ENCODE measurements at places on chromosomes 7 and 10.

DNA sequence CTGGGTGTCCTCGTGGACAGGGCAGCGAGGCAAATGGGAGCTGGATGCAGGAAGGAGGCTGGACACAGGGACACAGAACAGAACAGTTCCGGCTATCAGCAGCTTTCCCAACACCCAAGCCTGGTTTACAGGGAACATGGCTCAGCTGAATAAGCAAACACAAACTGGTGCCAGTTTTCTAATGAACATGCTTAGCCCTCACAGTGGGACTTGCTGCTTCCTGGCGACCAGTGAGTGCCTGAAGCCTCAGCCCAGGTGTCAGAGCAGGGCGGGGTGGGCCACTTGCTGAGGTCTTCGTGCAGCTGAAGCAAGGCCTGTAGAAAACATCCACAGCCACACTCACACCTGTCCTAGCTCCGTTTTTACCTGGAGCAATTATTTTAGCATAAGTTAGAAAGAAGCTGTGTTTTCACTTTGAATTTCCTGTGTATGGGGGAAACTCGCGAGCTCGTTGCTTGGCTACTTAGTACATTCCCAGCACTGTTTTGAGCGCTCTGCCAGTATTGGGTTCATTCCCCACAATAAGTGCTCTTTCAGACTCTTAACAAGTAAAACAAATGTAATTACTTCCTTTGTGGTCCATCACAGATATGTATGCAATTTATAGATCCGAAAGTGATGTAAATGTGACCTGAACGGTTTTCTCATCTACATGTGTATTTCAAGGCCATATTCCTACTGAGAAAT lies 261.2 kb upstream of the SHH start:
- DNase-seq = no peak

DNA sequence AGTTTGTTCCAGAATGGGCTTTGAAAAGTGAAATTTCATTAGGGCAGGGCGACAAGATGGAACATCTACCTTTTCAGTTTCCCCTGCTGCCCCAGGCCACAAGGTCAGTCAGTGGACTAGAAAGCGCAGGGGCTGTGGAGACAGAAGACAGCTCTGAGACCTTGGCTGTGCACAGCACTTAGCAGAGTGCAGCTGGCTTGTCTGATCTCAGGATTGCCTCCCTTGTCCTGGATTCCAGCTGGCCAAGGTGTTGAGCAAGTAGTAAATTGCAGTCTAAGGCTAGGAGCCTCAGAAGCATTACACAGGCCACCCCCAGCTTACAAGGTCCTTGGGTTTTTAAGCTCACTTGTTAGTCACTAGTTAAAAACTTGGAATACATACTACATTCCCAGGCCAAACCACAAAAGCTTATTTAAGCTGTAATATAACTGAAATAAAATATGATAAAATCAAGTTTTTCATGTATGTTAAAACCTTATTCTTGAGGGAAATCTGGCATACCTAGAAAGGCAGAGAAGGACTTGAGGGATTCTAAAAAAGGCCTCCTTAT lies 67.3 kb upstream of the NPY start:
- no peak for DNase-seq

- no peak for DNase-seq
Measured at GRCh38 chr7:19554581-19554980, 154.3 kb downstream of the POLR1F start.

- no peak for DNase-seq
Measured at GRCh38 chr10:63021225-63021624, 111.9 kb upstream of the NRBF2 start.

DNA sequence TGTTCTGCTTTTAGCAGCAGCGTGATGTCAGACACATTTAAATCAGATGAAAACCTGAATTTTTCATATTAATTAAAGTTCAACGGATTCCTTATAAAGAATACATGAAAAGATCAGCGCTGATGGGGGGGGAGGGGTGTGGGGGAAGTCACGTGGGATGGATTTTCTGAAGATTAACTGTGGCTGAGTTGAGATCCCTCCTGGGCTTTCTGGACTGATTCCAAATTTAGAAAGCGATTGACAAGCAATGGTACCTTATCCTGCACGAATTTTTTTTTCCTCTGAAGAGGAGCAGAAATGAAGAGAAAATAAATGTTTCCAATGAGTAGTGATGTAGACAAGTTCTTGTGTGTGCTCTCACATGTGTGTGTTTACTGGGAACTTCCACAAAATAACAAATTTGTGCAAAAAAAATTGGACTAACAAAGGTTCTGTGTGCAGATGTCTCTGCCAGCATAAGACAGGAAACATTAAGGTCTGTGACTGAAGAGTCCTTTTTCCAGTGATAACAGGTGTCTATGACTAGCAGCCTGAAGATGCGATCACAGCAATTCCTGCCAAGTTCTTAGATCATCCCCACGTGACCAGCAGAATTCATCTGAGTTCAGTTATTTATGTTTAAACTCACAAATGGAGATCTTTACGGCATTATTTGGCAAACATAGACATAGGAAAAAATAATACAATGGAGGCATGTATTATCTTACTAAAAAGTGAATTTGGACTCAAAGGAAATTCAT lies 585.2 kb upstream of the CELF2 start:
- DNase-seq = no peak

- DNase-seq = peak; percentile 42
Measured at GRCh38 chr10:73867126-73867807, 7.1 kb downstream of the CAMK2G start.

DNA sequence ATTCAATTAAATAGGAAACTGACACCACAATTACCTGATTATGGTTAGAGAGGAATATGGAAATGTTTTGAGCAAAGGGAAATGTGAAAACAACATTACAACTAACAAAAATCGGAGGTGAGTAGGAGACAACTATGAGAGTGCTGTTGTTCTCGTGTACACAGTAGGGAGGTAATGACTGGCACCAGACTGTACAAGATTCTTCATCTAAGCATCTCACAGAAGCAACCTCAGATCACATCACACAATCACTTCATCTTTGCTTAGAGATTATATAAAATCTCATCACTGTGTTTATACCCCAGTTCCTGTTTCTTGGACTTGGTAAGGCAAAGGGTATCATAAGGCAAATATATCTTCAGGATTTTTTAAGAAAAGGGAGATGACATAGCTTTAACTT lies 14.9 kb downstream of the ABLIM1 start:
- DNase-seq = no peak

- no peak for DNase-seq
Measured at GRCh38 chr7:22885797-22886261, 63.2 kb upstream of the TOMM7 start.

- no peak for DNase-seq
Measured at GRCh38 chr7:1995426-1995825, 237.3 kb downstream of the MAD1L1 start.

GRCh38 chr10:6174201-6174874 lies 28.4 kb upstream of the PFKFB3 start:
- no peak for DNase-seq

- DNase-seq = no peak
Measured at GRCh38 chr7:111393011-111393754, 169.1 kb downstream of the IMMP2L start.

- DNase-seq = no peak
Measured at GRCh38 chr10:26969145-26969926, 108.6 kb upstream of the ABI1 start.

GRCh38 chr7:151503902-151504714 lies 15.6 kb downstream of the RHEB start:
- no peak for DNase-seq

DNA sequence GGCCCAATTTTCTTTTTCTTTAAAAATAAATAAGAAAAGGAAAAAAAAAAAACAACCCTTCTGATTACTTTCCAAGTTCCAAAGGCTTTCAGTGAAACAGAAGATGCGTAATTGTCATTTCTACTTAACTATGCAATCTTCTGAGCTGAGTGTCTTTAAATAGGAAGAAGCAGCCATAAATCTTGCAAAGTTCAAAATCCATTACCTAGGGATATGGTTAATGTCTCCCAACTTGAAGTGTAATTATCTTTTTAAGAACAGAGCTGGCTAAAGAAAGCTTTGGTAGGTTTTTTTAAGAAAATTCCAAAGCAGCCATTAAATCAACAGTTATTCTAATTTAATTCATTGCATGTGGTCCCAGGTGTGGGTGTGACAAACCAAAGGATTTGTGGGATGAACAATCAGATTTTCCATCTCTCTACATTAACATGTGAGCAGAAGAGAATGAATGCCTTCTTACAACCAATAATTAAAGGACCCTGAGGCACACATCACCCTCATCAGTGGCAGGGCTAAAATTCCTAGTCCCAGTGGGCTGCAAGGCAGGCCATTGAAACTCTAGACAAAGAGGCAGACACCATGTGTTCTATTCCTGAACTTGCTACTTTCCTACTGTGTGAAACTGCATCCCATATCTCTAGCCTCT lies 419.2 kb downstream of the REEP3 start:
- DNase-seq = no peak

GRCh38 chr7:15831606-15832005 lies 145.1 kb upstream of the MEOX2 start:
- peak; percentile 85 for DNase-seq

GRCh38 chr10:80596391-80597257 lies 58.9 kb downstream of the SH2D4B start:
- DNase-seq = no peak

DNA sequence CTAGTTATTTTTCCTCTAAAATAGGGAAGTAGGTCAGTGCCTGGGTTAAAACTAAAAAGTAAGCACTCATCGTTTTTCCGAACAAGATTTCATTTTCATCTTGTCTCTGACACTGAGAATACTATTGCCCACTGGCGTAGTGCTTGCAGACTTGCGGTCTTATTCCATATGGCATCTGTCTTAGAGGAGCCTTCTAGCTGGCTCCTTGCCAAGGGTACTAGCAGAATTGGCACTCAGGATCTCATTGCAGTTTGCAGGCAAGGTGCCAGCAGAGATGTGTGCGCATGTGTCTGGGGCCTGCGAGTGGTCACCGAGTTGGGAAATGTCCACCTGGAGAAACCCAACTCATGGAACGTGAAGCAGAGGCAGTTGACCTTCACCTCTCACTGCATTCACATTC lies 143.4 kb downstream of the CELF2 start:
- peak; percentile 74 for DNase-seq

DNA sequence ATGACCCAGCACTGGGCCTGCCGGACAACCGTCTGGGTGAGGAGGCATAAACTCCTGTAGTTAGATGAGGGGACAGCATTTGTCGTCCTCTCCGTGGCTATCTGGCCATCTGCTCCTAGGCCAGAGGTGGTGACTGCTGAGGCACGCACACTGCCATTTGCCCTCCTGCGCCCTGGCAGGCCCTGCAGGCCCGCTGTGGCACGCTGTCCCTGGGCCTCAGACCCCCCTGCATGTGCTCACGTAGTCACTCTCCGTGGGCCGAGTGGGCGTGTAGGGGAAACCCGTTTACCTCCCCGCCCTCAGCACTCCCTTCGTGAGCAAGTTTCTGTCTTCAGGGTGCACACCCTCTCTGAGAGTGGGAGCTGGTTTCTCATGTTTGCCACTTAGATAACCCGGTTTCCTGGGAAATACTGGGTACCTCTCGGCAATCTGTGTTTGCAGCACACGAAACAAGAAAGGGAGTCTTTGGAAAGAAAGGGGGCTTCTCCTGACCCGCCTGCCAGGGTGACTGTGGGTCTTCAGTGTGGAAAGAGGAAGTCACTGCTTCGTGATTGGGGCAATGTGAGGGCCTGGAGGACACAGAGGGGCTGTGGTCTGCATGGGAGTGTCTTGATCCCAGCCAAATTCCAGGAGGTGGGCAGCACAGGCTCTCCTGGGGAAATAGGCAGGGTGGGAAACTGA lies 10.8 kb downstream of the ADAMTS14 start:
- no peak for DNase-seq

GRCh38 chr7:130736298-130736900 lies 2.4 kb upstream of the KLF14 start:
- DNase-seq = no peak

- peak; percentile 21 for DNase-seq
Measured at GRCh38 chr10:128606055-128606454, 479.8 kb upstream of the MKI67 start.

DNA sequence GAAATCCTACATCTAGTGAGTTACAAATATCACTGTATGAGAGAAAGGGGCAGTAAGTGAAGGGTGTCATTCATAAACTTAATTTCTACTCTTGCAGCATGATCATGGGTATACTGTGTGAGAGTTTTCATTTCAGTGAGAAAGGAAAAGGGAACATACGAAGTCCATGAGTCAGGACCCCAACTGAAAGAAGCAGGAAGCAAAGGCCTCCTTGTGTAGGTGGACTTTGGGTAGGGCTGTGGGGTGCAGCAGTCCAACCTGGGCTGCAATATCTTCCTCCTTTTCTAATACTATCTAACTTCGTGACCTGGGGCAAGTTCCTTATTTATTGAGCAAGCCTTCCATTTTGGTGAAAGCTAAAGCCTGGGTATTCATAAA lies 248.2 kb upstream of the TCF7L2 start:
- DNase-seq = no peak

DNA sequence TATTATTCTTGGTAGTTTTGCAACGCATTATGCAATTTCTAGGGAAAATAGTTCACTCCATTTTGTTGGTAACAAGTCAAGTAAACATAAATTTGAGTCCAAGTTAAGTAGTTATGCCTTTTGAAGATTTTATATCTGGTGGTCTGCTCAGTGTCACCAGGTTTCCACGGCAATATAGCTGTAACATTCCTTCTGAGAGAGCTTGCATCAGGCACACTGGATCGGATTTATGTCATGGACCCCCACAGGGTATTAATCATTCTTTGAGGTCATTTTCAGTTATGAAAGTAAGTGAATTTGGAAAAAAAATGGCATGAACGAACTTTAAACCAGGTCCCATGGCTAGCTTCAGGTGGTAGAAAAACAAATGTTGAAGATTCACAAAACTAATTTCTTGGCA lies 136.3 kb downstream of the POLR1F start:
- no peak for DNase-seq

GRCh38 chr7:151839451-151839921 lies 37.4 kb downstream of the PRKAG2 start:
- no peak for DNase-seq

DNA sequence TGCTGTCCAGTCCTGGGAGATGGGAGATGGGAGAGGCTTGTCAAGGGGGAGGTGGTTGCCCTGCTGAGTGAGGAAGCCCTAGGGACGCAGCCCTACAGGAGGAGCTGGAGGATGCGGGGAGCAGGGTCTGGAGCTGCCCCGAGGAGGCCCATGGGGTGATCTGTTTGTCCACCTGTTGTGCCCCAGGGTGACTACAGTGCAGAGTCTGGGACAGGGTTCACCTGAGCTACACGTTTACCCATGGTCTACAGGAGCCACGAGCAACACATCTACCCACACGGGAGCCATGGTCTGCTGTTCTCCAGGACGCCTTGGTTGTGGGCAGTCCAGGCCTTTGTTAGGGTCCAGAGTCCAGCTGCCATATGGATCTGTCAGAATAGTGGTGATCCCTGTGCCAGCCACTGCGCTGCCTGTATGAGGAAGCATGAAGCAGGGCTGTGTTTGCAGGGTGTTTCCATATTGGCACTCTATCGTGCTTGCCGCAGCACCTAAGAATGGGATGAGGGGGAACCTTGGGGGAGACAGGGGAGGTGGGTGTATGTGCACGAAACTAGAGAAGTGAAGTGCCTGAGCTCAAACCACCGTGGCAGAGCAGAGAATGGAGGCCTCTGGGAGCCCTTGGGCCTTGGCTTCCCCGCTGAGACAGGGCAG lies 23.7 kb downstream of the ZNF775 start:
- DNase-seq = no peak
